ENCODE measurements at places on chromosomes 5 and 9. TPM values are rescaled to one million over a fixed set of nuclear protein-coding genes. Genes with fewer than 3 reads are reported as not detected.

The PCSK5 gene
- total RNA-seq = 37.3 TPM

The ADAMTS2 gene
- 24.8 TPM for total RNA-seq

The LPAR1 gene
- total RNA-seq = 39.8 TPM

The KLF4 gene
- total RNA-seq = 60.3 TPM

The FAXDC2 gene
- 64.9 TPM for total RNA-seq

The ADGRD2 gene
- total RNA-seq = not detected

The PDCD1LG2 gene
- 4.6 TPM for total RNA-seq

The MEIKIN gene
- 0.66 TPM for total RNA-seq

The ADAMTS6 gene
- 25.2 TPM for total RNA-seq

The TLR4 gene
- 29.8 TPM for total RNA-seq

The SARDH gene
- 2.3 TPM for total RNA-seq

The HTR1A gene
- not detected for total RNA-seq

The SGCD gene
- total RNA-seq = 61.3 TPM

The MAPKAP1 gene
- 94.3 TPM for total RNA-seq

The DPP7 gene
- 124 TPM for total RNA-seq

The TAF11L10 gene
- not detected for total RNA-seq

The SPINK13 gene
- not detected for total RNA-seq

The PPIC gene
- total RNA-seq = 18.2 TPM

The CDC25C gene
- total RNA-seq = not detected

The CDH9 gene
- total RNA-seq = not detected

The SPATA6L gene
- 1.9 TPM for total RNA-seq

The MARCHF11 gene
- total RNA-seq = not detected

The QRFP gene
- total RNA-seq = not detected

The GPSM1 gene
- total RNA-seq = 14.8 TPM

The LURAP1L gene
- 13.7 TPM for total RNA-seq

The ARL10 gene
- 4.4 TPM for total RNA-seq

Data from gastroesophageal sphincter (tissue), 4 donors.